ENCODE measurements at places on chromosomes 1 and 21.
A peak's percentile ranks its signal among the peaks of the same experiment; 100 is the strongest.

GRCh38 chr1:157198619-157199420, 60.6 kb upstream of the ETV3 start:
- DNase-seq = no peak

DNA sequence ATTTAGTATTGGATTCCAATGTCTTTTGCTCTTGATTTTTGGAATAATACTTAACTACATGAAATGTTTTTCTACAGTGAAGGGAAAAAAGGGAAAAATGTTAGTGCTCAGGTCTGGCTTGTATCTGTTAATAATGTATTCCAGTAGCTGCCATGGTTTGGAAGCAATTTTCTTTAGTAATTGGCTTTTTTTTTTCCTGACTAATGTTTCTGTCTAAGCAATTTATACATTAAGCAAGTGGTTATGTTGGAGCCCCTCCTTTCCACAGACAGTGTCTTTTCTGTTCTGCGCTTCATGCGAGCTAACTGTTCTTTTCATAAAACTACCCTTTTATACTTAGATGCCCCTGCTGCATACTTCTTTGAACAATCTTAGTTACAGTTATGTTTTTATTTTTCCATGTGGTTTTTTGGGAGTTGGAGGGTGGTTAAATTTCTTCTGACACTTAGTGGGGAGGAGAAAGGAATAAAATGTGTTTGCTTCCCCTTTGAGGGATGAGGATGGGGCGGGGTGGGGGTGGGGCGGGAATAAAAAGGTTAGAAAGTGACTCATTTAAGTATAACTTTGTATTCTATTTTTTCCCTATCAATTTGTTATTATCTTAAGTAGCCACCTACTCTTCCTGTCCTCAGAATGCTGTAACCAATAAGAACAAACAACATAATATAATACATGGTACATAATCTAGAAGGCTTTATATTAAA, 83.1 kb downstream of the CLIC4 start:
- DNase-seq = no peak

DNA sequence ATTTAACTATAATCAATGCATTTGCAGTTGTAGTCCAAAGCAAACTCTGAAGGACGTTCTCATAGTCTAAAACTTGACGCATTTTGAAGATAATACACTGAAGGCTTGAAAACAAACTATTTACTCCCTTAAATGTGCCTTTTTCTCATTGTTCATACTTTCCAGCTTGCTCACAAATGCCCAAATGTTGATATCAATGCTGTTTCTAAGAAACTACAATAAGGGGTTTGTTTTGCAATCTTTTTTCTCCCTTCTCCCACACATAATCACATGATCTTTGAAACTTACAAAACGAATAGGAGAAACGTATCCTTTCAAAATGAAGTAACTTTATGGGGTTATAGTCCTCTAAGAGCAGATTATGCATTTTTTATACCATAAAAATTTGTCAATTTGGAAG, 508.7 kb downstream of the DPYD start:
- no peak for DNase-seq

DNA sequence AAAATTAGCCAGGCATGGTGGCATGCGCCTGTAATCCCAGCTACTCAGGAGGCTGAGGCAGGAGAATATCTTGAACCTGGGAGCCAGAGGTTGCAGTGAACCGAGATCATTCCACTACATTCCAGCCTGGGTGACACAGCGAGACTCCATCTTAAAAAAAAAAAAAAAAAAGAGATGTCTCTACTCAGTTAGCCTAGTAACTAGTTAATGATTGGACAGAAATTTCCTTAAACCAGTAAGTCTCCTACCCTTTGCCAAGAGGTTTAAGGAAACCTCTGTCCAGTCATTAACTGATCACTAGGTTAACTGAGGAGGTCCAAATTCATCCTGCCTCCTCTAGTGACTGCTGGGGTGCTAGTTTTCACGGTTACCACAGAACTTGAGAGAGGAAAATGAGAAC, 143.9 kb upstream of the UBE2U start:
- no peak for DNase-seq

DNA sequence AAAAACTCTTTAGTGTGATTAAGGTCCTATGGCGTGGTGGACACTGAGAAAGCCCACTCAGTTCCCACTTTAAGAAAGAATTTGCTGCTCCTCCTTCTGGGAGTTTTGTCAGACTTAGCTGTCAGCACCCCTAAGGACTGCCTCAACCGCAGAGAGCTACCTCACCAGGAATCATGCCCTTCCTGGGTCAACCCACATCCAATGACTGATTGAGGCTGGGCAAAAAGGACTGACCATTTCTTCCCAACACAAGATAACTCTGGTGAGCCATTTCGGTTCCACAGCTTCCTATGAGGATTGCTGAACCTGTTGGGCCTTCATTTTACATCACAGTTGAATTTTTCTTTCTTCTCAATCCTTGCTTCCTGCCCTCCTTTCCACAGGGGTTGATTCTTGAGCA, 197.9 kb downstream of the NCAM2 start:
- peak; percentile 18 for DNase-seq

DNA sequence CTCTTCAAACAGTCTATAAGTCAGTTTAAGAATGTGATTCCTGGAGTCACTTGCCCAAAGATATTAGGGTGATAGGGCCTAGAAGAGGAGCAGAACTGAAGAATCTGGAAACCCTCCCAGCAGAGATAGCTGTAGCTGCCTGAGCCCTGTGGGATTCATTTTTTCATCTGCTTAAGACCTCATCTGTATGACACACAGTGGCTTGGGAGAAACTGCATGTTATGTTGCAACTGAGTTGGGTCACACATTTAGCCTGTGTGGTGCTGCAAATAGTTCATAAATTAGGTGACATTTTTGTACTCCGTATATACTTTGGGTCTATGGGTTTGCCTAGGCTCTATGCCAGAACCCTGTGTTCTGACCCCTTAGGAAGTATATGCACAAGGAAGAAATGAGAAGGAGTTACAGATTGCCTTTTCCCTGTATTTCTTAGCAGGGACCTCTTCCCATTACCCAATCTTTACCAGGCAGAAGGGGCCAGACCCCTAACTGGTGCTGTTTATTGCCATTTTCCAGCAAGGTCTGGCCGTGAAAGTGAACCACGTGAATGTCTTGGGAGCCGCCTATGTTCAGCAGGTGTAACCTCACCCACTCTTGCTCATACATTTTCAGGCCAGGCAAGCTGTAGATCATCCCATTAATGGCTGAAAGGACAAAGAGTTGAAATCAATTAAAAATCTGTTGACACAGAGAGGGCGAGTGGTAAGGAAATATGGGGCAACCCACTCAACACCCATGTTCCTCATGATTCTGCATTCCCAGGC, 41.9 kb upstream of the SLC19A2 start:
- no peak for DNase-seq

DNA sequence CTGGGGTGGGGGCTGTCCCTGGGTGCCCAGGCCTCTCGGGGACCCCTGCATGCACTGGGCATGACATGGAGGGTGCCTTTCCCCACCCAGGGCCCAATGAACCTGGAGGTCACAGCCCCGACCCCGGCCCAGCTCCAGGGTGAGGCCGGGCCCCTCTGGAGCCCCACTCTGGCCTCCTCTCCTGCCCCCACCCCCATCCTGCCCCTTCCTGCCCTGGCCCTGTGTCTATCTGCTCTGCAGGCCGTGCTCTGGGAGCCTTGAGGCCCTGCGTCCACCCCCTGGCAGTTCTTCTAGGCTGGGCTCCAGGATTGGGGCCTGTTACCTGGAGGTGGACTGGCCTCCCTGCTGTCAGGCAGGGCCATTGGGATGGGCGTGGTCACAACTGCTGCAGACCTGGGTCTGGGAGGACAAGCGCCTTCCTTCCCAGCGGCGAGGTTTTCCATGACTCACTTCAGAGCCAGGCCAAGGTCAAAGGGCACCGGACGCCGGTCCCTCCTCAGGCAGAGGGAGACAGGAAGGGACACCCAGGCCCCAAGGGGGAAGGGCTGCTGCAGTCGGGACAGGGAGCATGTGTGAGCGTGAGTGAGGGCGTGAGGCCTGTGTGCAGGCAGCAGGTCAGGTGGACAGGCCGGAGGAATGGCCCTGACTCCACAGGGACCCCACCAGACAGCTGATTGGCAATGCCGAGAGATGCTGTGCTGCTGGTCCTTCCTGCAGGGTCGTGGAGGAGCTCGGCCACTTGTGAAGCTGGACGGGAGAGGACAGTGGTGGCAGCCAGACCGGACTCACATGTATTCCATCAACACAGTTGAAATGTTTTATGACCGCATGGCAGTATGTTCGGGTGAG, 31.1 kb upstream of the POFUT2 start:
- DNase-seq = peak; percentile 99

DNA sequence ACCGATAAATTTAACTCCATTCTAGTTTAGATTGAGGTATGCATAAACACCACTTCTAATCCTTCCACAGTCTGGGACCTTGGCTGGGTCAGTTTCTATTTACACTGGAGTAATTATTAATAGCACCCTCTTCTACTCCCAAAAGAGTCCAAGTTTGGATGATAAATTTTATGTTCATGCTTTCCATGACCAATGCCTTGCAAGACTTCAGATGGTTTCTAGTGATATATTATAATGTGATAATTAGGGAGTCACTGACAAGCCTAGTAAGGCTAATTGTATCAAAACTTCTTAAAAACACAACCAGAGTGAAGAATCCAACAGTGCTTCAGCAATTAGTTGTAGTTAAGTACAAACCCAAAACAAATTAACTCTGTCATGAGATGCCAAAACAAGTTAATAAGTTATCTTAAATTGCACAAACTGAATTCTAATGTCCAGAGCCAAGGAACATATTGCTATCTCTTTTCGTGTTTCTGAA, 489.6 kb downstream of the TTLL7 start:
- DNase-seq = no peak

- peak; percentile 83 for DNase-seq
Observed at GRCh38 chr1:244460197-244460596, 876 bp upstream of the CATSPERE start.

DNA sequence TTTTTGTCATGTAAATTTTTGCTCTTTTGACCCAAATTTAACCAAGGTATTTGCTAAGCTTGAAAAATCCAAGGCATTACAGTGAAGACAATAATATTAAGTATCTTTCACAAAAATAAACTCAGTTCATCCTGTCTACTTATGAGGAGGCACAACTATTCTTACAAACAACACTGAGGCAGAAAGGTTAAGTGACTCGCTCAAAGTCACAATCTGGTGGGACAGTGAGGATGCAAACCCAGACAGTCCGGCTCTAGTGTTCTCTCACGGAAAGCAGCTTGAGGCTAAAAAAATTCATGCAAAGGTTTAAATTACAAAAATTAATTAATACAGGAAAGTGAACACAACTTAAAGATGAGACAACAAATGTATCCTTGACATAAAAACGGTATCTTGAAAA, 125.3 kb downstream of the SIPA1L2 start:
- DNase-seq = no peak

DNA sequence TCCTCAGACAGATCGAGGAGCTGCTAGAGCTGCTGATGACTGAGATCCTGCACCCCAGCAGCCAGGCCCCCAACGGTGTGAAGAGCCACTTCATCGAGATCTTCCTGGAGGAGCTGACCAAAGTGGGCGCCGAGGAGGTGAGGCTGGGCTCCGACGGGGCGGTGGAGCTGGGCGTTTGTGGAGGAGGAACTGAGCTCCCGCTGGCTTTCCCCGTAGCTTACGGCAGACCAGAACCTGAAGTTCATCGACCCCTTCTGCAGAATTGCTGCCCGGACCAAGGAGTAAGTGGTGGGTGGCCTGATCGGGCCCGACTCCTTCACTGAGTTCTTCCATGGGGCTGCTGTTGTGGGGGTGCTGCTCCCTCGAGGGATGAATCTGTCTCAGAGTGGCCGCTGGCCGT, 8.0 kb downstream of the RRP1 start:
- no peak for DNase-seq

DNA sequence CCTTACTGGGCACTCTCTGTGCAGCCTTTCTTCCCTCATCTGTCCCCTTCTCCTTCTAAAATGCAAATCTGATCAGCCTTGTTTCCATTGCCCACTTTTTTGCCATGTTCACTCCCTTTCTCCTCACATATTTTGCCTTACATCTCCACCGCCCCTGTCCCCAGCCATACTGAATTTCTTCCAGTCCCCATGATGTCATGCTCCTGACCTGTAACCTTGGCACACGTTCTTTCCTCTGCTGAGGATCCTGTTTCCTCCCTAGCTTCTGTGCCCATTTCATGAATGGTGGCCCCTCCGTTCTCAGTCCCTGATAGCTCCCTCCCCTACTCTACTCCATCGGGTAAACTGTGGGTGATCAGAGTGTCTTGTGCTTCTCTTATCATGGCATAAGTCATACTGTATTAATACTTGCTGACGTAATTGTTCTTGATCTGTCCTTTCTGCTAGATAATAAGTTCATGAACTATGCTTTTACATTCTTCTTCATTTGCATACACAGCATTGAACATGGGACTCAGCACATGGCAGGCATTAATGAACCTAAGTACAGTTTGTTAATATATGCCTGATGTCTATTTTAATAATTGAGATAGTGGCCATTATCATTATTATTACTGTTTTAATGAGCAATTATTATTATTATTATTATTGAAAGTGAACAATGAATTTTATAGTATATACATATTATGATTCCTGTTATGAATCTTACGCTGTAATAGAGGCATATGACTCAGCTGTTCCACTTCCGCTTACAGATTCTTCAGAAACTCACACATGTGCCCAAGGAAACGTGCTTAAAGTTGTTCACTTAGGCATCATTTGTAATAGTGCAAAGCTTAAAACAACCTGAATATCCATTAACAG, 28.5 kb downstream of the MAP3K21 start:
- no peak for DNase-seq

DNA sequence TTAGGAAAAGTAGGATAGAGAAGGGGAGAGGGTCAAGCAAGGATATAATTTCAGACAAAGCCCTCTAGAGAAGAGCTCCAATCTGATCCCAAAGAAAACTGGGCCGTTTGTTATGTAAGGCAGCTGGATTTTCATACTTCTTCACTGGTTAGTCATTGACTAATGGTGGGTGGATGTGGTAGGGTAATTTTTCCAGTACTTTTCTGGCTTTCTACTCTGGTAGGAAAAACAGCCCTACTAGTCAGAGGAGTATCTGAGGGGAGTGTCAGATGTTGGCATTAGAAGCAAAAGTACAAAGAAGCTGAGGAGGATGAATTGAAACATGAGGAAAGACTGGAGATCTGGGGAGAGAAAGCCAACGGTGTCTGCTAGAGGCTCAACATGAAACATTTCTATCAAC, 145.3 kb downstream of the TNFSF18 start:
- no peak for DNase-seq

- no peak for DNase-seq
Observed at GRCh38 chr1:34426325-34426896, 249.7 kb downstream of the C1orf94 start.

DNA sequence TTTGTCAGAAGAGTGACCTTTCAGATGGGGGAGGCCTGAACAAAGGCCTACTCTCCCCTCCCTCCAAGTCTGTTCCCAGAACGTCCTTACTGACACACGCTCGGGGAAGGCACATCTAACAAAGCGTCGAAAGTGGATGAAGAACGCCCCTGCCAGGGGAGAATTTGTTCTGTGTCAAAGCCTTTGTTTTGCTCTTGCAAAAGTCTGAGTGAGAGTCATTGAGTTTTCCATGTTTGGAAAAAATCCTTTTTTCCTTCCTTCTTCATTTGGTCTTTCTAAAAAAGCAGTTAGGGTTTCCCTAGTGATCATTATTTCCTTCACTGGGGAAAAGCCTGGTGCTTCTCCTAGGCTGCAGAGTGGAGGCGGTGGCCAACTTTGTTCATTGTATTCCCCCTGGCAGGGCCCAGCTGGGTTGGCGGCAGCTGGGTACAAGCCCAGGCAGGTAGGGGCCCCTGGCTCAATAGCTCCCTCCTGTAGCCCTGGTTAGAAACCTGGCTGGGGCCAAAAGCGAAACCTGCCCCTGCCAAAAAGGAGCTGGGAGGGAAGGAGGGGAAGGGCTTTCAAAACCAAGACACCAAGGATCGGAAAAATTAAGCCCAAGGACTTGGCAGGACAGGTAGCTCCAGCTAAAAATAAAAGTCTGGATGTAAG, 81.1 kb downstream of the ITPKB start:
- no peak for DNase-seq
